ENCODE measurements at places on chromosomes 2 and 18.

DNA sequence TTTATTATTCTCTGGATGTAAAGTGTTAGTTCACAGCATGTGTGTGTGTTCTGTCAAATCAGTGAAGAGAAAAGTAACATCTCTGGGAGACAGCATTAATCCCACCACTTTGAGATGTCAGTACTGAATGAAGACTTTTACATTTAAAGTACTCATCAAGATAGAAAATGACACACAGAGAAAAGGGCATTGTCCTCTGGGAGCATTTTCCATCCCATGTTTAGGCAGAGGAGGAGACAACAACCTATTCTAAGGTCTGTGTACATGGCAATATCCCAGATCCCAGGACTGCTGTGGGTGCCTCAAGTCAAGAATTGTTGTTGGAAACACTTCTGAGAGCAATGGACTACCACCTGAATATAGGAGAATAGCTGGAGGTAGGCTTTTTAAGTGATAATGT, 201.5 kb downstream of the PPP1R1C start:
- DNase-seq, result no peak

GRCh38 chr2:115484486-115484885, 1042.0 kb downstream of the DPP10 start:
- DNase-seq, result no peak

DNA sequence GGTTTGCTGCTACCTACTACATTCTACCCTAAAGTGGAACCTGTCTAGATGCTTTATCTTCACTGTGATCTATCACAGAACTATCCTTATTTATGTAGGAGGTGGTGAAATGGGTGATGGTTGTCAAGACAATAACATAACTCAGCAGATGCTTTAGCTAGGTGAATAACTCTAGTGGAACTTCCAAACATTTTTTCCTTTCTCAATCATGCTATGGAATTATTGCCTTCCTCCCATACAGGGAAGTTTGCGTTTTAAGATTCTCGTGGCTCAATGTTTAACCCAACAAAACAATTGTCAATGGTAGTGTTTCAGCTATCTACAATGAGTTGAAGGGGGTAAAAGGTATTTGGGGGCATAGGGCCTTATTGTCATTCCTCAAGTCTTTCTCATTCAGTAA, 82.6 kb upstream of the GLI2 start:
- DNase-seq, result no peak

- no peak for DNase-seq
Measured at GRCh38 chr2:35391736-35392442, 963.7 kb upstream of the CRIM1 start.

- DNase-seq, result no peak
Measured at GRCh38 chr2:60818272-60818671, 62.2 kb downstream of the PAPOLG start.

- no peak for DNase-seq
Measured at GRCh38 chr18:1922066-1922465, 649.2 kb downstream of the METTL4 start.

DNA sequence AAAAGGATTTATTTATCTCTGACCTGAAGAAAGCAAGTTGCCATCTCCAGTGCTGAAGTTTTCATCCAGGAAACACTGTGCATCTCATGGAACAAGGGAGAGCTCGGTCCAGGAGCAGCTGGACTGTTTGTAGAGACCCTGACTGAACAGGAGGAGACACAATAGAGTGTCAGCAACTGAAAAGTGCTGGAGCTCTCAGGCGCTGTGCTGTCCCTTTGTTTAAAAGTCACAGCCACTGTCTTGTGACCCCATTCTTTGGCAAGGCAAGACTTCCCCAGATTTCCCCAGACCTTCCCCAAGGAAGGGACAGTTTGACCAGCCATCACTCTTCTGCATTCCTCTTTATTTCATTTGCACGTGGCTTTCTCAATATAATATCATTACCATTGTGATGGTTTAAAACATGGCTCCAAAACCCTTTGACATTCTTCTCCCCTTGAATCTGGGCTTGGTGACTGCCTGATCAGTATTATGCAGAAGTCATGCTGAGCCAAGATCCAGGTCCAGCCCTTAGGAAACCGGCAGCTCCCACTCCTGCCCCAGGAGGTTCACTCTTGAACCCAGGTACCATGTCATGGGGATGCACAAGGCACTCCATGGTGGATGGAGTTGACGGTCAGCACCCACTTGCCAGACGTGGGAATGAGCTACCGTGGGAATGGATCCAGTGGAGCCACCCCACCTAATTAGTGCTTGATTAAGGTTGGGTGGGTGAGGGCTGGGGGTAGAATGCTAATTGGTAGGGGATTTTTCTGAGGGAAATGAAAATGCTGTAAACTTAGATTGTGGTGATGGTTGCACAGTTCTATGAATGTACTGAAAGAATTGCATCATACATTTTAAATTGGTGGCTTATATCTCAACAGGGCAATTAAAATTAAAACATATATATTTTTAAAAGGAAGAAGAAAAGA, 497.9 kb upstream of the RAB6C start:
- no peak for DNase-seq

DNA sequence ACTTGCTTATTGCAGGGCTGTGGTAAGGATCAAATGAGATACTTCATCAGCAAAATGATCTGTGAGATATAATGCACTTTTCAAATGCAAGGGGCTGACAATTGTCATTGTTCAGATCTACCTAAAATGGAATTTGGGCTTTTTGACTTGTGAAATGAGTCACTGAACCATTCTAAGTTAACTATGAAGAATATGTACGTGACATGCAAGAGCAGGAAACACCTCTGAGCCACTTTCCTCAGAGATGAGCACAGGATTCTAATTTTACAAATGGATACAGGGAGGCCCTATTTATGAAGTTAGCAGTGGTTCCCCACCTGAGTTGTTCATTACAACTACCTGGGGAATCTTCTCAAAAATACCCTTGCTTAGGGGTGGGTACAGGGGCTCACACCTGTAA, 26.7 kb downstream of the CTLA4 start:
- no peak for DNase-seq

DNA sequence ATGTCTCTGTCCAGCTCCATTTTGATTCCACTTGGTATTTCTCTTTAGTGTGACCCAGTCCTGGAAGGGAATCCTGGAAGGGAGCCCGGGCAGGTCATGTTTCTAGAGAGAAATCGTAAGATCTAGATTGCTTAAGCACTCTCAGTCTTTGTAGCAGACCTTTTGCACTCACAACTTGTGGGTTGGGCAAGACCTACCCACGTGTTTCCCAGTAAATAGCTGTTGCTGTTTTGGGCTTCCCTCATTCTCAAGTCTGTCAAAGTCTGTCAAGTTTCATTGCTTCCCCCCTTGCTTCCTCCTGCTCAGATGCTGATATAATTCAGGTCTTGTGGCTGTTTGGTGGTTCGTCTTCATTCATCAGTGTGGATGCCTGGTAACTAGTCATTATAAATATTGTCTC, 17.4 kb upstream of the NEMP2 start:
- DNase-seq, result no peak

DNA sequence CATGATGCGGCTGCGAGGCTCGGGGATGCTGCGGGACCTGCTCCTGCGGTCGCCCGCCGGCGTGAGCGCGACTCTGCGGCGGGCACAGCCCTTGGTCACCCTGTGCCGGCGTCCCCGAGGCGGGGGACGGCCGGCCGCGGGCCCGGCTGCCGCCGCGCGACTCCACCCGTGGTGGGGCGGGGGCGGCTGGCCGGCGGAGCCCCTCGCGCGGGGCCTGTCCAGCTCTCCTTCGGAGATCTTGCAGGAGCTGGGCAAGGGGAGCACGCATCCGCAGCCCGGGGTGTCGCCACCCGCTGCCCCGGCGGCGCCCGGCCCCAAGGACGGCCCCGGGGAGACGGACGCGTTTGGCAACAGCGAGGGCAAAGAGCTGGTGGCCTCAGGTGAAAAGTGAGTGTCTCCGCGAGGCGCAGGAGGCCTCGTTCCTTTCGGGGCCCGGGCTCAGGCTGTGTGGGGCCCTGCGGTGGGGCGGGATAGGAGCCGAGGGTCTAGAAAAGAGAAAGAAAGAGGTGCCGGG, 520 bp downstream of the GLS start:
- DNase-seq, result no peak

GRCh38 chr2:43898134-43898837, 59.5 kb downstream of the ABCG8 start:
- no peak for DNase-seq

- no peak for DNase-seq
Measured at GRCh38 chr18:57060814-57061213, 86.1 kb upstream of the BOD1L2 start.

DNA sequence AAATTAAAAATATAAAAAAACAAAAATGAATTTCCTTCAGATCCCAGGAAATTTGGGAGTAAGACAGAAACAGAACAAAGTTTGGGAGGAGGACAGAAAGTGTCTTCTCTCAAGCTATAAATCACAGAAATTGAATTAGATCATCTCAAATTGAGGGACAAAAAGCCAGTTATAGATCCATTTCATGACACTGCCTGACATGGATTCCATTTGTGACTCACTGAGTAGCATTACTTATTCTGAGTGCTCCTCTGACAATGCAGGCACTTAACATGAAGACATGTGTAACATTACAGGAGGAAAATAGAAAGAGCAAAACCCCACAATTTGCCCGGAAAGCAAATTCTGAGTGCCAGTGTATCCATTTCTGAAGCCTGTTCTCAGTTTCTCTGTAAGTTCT, 63.9 kb upstream of the CREB1 start:
- DNase-seq, result no peak

- DNase-seq, result no peak
Measured at GRCh38 chr2:241896746-241897201, 27.2 kb downstream of the RTP5 start.

DNA sequence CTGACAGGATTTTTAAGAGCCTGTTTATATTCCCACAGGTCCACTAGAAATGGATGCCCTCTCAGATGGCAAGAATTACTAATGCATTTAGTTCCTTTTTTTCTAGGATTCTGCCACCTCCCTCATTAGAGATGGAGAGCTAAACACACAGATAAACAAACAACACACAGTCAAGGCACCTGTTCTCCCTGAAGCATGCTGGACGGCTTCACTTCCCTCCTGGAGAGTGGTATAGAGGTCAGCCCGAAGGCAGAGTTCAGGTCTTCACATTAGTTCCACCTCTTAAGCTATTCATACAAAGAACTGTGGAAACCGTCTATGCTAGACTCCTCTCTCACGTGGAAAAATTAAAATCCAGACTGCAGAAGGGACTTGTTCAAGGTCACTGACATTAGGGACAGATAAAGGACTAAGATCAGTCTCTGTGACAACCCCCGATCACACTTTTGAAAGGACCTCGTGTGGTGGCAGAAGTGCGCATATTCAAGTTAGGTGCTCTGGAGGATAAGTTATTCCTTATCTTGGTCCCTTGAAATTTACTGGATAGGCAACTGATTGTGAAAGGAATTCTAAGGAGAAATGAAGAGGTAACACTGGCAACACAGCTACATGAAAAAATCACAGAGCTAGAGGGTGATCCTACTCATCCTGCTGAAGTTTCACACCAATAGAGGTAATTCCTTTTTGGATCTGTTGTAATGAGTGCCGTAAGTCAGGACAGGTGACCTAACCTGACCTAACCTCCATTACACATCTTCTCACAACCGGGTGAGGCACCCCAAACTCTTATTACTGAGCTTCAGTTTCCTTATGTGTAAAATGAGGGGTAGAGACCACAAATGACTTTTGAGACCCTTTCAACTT, 75.1 kb downstream of the SPRED2 start:
- DNase-seq, result no peak

DNA sequence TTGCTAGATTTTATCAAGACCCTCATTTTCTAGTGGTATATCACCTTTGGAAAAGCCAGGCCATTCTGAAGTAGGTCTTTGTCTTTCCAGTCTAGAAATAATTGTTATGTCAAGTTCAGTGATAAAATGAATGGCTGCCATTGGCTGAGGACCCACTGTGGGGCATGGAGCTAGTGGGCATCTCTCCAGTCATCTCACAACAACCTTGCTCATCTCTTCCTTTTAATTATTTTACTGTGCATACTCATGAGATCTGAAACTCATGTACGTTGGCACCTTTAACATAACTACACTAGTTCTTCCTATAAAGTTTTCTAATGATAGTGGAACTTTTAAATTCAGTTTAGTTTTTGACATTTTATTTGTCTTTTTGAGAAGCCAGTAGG, 240.9 kb downstream of the SLC8A1 start:
- no peak for DNase-seq

- DNase-seq, result no peak
Measured at GRCh38 chr2:60438653-60439052, 114.8 kb downstream of the BCL11A start.

- DNase-seq, result no peak
Measured at GRCh38 chr2:27712522-27712921, 48.8 kb downstream of the SLC4A1AP start.

DNA sequence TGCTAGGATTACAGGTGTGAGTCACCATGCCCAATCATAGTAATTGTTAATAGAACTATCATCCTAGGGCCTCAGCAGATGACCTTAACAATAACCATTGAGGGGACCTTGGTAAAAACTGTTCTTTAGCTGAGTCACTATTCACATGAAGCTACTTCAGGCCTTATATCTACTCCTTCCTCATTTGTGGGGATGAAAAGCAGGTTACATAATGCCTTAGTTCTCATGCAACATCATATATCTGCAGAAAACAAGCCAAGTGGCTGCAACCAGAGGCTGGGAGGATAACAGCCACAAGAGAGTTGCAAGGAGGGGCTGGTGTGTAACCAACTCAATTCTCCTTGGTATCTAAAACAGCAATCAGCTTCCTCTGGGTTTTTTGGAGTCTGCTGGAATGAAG, 445.4 kb downstream of the NBAS start:
- no peak for DNase-seq

Data from hindlimb muscle (tissue), 1 donor.